ENCODE measurements at places on chromosomes 5 and 9.
A peak's percentile ranks its signal among the peaks of the same experiment; 100 is the strongest.

- DNase-seq = no peak
Measured at GRCh38 chr9:133101356-133102189, 19.5 kb downstream of the RALGDS start.

GRCh38 chr9:135704483-135704882 is 2.5 kb downstream of the KCNT1 start:
- no peak for DNase-seq

DNA sequence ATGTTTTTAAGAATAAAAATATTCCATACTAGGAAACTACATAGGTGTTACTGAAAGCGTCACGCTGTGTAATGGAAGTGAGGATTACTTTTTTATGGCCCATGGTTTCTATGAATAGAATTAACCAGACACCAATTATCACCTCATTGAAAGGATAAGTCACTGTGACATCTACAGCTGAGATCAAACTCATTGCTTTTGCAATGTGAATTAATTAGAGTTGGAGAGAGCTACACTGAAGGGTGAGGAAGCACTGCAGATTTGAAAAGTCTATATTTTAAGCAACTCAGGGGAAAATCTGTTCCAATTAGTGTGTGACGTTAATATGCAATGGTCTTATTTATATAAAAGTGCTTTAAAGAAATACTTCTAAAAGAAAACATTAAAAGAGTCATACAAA is 1300.1 kb upstream of the DMAC1 start:
- DNase-seq = no peak

- no peak for DNase-seq
Measured at GRCh38 chr9:91496351-91496750, 72.7 kb upstream of the NFIL3 start.

GRCh38 chr5:103881560-103881959 is 319.0 kb upstream of the NUDT12 start:
- no peak for DNase-seq

GRCh38 chr9:80485420-80486250 is 913.9 kb downstream of the TLE4 start:
- DNase-seq = no peak

DNA sequence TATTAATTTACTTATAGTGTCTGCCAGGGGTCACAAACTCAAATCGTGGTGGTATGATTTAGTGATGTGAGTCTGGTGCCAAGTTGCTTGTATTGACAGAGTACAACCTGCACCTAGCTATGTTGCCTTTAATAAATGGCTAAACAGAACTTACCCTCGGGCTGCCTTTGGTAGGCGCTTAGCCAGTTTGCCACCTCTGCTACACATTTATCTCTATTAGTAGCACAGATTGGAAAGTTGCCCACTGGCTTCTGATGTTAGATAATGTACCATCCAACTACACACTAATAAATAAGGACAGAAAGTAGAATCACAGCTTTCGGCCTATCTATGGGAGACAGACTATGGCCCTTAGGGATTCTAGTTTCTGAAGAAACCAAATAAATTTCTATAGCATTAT is 368.4 kb downstream of the MAN2A1 start:
- DNase-seq = no peak

DNA sequence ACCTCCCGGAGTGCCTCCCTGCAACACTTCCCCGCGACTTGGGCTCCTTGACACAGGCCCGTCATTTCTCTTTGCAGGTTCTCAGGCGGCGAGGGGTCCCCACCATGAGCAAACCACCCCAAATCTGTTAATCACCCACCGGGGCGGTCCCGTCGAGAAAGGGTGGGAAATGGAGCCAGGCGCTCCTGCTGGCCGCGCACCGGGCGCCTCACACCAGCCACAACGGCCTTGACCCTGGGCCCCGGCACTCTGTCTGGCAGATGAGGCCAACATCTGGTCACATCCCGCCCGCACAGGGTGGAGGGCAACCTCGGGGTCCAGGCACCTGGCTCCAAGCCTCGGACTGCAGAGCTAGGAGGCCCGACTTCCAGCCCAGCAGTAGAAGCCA is 776 bp upstream of the TERT start:
- no peak for DNase-seq

- DNase-seq = no peak
Measured at GRCh38 chr9:133641861-133642595, 5.9 kb downstream of the DBH start.

DNA sequence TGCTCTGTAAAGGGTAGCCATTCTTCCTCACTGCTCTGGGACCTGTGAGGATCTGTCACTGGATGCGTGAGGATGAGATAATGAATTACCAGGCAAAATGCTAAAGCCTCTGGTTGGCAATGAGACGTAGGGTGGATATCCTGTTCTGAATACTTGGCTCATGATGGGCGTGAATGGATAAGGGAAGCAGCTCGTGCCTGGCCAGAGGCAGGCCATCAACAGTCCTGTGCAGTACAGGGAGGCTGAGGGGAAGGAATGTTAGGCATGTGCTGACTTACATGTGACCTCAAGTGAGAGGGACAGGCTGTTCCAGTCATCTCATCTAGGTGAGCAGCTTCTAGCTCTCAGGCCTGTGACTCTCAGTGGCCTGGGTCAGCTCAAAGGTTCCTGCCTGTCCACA is 172.8 kb downstream of the CARTPT start:
- peak; percentile 18 for DNase-seq

DNA sequence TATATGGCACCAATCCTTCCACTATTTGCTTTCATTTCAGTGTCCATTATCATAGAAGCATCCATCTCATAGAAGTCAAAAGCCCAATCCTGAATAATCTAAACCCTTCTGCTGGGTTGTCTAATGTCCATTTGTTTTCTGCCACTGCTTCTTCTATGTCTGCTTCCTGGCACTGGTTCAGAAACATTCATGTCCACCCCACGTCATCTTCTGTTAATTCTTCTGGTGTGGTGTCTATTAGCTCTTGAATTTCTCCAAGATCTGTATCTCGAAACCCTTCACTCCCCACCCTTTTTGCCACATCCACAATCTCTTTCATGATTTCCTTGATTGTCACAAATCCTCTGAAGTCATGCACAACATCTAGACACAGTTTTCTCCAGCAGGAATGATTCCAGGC is 23.2 kb upstream of the GOLGA1 start:
- no peak for DNase-seq

DNA sequence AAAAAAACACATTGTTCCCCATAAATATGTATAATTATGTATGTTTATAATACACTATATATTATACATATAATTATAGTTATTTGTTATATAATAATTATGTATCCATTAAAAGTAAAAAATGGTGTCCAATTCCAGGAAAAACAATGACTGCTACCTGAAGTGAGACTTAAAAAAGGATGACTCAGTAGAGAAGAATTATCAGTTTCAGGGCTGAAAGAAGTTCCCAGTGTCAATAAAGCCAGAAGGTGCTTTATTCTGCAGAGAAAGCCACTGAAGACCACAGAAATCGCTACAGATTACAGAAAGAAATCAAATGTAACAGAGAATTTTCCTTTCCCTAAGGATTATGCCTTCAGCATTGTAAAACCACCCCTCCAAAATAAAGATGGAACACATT is 50.9 kb downstream of the ANKRD31 start:
- DNase-seq = no peak

DNA sequence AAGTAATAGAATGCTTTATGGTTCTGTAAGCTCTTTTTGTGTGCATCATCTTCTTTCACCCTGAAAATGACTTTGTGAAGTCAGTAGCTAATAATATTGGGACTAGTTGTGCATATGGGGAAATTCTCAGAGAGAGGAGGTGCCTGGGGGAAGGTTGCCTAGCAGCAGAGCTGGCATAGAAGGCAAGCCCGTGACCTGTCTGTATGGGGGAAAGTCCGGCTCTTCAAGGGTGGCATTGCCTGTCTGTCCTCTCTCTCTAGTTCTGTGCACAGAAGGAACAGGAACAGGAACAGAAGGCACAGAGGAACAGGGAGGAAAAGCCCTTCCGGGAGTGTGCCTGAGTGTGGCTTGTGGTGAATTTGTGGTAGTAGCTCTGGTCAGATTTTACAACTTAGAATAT is 33.1 kb downstream of the SH3GL2 start:
- no peak for DNase-seq

- DNase-seq = no peak
Measured at GRCh38 chr5:134130239-134130945, 15.9 kb downstream of the TCF7 start.

DNA sequence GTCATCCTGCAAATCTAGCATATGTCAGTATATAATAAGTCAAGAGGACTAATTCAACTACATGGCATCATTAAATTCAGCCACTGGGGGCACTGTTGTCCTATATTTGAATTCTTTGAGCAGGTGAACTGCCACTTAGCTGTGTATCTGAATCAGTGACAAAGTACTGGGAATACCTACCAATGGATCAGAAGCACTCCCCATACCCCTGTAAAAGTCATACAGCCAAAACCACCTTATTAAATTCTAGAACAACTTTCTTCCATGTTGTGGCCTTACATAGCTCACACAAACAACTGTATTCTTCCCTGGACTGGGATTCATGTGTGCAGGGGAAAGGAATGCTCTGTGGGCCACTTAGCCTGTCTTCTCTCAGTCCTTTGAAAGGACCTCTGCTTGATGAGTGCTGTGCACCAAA is 57.4 kb upstream of the PLPP6 start:
- DNase-seq = peak; percentile 84

DNA sequence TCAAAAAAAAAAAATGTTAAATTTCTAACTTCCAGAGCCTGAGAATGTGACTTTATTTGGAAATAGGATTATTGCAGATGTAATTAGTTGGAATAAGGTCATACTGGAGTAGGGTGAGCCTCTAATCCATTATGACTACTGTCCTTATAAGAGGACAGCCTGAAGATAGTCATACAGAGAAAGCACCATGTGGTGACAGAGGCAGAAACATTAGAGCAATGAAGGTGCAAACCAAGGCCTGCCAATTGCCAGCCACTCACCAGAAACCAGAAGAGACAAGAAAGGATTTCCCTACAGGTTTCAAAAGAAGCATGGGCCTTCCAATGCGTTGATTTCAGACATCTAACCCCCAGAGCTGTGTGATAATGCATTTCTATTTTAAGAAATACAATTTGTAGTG is 659.2 kb upstream of the CHD1 start:
- no peak for DNase-seq

- DNase-seq = no peak
Measured at GRCh38 chr5:123500471-123500870, 11.5 kb upstream of the CSNK1G3 start.

- DNase-seq = no peak
Measured at GRCh38 chr5:172612771-172613170, 28.3 kb upstream of the NEURL1B start.

DNA sequence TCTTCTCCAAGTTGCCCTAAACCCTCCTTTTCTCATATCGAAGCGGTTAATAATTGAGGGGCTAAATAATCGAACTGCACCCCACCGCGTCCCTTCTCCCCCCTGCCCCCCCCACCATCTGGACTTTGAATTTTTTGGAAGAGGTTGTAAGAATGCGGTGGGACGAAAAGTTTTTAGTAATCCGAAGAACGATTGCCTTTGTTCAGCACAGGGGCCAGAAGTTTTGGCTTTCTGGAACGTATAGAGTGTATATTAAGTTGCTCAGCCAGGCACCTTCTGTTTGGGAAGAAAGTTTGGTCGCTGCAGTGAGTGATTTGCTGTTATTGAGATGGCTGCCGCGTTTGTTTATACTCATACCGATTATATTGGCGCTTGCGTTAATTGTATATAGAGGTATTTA is 518 bp downstream of the ERBIN start:
- DNase-seq = peak; percentile 48

DNA sequence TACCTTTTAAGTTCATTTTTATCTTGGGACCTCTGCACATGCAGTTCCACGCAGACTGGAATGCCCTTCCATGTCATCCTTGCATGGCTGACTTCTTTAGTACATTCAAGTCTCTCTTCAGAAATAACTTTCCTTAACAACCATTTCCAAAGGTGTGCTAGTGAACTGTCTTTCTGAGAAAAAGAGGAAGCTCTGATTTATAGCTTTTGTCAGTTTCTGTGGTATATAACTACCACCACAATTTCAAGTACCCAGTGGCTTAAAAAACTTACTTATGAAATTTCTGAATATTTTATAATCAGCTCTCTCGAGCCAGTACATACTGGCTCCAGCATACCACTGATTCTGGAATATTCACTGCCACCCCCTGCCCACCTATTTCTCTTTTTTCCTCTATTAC is 1613.8 kb downstream of the MAT2B start:
- no peak for DNase-seq

DNA sequence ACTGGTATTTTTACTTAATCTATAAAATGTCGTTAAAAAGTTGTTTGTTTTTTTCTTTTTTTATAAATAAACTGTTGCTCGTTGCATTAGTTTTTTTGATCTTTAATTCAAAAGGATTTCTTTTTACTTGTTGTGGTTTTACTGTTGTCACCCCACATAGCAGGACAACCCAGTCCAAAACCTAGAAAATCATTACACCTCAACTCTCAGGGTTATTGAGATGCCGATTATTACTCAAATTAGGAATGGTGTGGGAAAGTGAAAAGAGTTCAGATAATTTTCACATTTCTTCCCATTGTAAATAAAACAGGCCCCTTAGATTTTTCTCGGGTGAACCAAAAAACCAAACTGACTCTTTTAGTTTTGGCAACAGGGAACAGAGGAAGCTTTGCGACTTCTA is 17.4 kb upstream of the CTSL start:
- DNase-seq = no peak

GRCh38 chr5:96377167-96377566 is 55.9 kb downstream of the PCSK1 start:
- DNase-seq = no peak

GRCh38 chr9:326667-327066 is 112.0 kb downstream of the DOCK8 start:
- DNase-seq = no peak

GRCh38 chr5:73818357-73818756 is 192.4 kb downstream of the ARHGEF28 start:
- DNase-seq = no peak

GRCh38 chr5:72497823-72498222 is 9.4 kb downstream of the ZNF366 start:
- no peak for DNase-seq

- peak; percentile 17 for DNase-seq
Measured at GRCh38 chr5:170223360-170223759, 9.4 kb upstream of the C5orf58 start.

DNA sequence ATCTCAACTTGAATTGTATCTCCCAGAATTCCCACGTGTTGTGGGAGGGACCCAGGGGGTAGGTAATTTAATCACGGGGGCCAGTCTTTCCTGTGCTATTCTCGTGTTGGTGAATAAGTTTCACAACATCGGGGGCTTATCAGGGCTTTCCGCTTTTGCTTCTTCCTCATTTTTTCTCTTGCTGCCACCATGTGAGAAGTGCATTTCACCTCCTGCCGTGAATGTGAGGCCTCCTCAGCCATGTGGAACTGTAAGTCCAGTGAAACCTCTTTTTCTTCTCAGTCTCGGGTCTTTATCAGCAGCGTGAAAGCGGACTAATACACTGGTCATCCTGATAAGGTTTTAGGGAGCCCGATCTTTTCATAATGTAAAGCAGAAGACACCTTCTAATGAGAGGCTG is 687.0 kb upstream of the FTMT start:
- DNase-seq = no peak

DNA sequence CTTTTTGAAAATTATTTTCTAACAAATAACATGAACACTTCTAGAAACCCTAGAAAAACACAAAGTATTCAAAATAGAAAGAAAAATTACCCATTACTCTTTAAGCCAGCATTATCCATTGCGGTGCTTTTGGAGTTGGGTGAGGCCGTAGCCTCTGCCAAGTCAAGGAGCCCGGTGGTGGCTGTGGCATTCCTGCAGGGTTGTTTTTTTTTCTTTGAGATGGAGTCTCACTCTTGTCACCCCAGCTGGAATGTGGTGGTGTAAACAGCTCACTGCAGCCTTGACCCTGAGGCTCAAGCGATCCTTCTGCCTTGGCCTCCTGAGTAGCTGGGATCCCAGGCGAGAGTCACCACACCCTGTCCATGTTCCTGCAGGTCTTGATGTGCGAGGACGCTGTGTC is 8.2 kb upstream of the AHRR start:
- no peak for DNase-seq

Measured in dermis blood vessel endothelial cell (primary cell).